Activated T-cell treated with anti-CD3 and anti-CD28 coated beads for 24 hours (primary cell): ENCODE measurements at places on chromosomes 16 and 17.

DNA sequence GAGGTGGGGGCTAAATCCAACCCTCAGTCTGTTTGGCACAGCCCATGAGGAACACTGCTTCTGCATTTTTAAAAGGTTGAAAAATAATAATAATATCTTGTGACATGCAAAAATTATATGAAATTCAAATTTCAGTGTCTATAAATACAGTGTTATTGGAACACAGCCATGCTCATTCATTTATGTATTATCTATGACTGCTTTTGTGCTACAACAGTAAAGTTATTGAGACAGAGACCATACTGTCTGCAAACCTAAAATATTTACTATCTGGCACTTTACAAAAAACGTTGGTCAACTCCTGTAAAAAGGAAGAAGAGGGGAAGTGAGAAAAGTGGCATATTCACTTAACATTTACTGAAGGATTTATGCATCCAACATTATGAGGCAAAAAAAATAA is 3.1 kb downstream of the ABCA5 start:
- no peak for DNase-seq

GRCh38 chr17:1089915-1090314 is 89.9 kb downstream of the ABR start:
- no peak for DNase-seq

DNA sequence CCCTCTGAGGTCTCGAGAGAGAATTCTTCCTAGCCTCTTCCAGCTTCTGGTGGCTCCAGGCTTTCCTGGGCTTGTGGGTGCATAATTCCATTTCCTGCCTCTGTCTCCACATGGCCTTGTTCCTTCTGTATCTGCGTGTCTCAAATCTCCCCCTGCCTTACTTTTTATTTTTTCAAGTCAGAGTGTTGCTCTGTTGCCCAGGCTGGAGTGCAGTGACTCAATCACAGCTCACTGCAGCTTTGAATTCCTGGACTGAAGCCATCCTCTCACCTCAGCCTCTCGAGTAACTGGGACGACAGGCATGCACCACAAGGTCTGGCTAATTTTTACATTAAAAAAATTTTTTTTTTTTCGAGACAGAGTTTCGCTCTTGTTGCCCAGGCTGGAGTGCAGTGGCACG is 120.6 kb downstream of the SHISA9 start:
- no peak for DNase-seq

- DNase-seq = no peak
Observed at GRCh38 chr17:10013365-10014112, 108.5 kb upstream of the RCVRN start.

DNA sequence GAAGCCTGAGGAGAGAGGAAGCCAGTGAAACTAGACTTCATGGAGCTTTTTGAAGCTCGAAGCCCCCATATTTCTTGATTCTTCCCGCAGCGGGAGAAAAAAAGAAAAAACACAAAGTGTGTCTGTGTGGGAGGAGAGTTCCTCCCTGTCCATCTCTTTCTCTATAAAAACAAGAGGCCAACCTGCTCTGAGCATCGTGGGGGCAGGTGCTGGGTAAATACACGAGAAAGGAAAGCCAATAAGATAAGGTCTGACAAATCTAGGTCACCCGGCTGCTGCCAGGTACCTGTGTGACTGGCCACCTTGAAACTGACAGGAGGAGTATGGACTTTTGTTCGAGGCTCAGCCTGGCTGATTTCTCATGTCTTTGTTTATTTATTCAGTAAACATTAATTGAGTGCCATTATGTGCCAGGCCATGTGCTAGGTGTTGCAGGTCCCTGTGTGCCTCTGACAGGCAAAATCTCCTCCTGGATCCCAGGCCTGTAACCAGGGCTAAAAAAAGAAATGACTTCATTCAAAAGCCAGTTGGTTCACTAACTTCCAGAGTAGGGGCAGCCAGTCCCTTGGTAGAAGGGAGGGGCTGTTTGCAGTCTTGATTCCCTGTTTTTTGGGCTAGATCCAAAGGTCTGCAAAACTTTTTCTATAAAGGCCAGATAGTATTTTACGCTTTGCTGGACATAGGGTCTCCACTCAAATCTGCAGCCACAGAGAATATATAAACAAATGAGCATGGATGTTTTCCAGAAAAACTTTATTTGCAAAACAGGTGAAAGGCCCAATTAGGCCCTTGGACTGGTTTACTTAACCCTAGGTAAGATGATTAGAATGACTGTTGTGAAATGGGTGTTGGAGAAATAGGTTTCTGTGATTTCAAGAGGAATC is 35.6 kb downstream of the YPEL2 start:
- DNase-seq = no peak

DNA sequence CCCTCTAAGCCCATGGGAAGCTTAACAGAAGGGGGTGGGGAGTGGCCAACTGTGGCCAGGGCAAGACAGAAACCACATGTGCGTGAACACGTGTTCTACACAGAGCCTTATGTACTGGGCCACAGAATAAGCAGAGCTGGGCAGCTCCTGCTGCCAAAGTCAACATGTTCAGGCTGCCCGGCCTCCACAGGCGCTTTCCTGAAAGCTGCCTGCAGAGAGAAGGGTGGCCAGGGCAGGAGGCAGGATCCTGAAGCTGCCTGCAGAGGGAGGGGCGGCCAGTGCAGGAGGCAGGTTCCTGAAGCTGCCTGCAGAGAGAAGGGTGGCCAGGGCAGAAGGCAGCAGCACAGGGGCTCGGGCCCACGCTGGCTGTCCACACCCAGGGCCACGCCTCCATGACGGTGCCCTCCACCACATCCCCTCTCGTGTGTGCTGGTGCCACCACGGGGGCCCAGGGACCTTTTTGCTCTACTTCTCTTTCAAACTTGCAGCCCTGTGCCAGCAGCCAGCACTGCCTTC is 79.5 kb downstream of the ANKRD11 start:
- DNase-seq = no peak
